Stimulated activated CD4-positive, alpha-beta T cell treated with anti-CD3 and anti-CD28 coated beads, Interleukin-2, amount 100 ng/mL, for 48 hours (primary cell): ENCODE measurements at places on chromosomes 3 and 15.

- no peak for DNase-seq
Measured at GRCh38 chr3:12973827-12974226, 99.4 kb downstream of the IQSEC1 start.

DNA sequence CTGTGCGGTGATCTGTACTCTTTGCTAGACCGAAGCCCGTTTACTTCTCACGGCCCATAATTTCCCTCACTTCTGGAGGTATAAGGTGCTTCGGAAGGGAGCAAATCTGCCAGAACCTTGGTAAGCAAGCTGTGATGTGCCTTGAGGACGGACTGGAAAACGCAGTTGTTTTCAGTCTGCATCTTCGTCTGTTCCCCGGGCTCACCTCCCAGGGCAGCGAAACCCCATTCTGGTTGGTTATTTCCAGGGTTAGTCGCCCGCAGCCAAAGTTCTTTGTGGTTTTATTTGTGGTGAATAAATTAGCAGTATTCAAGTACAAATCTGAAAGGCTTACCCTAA lies 401 bp downstream of the RAMAC start:
- DNase-seq: peak; percentile 4

DNA sequence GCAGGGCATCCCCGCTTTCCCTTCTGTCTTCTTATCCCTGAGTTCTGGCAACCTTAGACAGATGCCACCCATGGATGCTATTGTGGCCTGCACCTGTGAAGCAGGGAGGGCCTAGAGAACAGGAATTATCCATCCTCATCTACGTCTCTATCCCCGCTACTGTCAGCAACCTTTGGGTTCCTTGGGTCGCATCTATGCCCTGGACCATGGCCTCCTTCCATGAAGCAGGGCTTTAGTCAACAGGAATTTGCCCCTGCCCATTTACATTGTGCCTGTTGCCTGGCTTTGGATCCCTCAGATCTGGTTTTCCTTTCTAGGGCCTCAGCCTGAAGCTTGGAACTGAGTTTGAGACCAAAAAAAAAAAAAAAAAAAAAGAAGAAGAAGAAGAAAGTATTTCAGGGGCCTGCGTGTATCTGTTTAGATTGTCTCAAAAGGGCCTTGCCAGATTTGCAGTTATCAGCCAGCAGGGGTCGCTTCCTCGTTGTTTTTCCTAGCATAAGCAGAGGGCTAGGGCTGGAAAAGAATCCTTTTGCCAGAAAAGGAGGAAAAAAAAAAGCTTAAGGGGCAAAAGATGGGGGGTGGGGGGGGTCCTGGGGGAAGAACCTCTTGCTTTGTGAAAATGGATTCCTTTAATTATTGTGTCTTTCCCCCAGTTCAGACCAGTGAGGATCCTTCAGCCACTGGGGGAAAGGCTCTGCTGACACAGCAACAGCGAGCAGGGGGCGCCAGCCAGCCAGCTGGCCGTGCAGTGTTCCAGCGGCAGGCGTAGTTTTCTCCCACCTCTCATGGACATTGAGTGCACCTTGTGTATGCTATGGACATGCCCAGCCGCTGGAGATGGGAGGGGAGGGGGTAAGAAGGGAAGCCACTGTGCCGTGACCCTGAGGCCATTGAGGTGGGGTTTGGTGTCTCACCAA lies 65.7 kb upstream of the ALDH1L1 start:
- no peak for DNase-seq

DNA sequence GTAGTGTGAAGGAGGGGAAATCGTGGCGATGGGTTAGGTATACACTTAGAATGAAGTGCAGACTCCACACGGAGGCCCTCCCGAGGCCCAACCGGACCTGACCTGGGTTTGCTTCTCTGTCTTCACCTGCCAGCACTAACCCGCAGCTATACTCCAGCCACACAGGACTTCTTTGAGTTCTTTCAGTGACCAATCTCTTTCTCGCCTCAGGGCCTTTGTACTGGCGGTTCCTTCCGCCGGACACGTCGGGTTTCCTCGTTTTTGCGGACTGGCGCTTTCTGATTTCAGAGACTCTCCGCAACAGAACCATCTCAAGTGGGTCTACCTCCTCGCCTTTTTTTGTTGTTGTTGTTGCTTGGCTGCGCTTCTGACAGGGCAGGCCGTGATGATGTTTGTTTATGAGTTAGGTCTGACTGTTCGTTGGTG lies at the start of gene NEIL1:
NEIL1 (plus strand) TSS at position 244 of the 426 bp plus-strand sequence. CDS start 1,867 bp downstream, outside the sequence.
- no peak for DNase-seq

DNA sequence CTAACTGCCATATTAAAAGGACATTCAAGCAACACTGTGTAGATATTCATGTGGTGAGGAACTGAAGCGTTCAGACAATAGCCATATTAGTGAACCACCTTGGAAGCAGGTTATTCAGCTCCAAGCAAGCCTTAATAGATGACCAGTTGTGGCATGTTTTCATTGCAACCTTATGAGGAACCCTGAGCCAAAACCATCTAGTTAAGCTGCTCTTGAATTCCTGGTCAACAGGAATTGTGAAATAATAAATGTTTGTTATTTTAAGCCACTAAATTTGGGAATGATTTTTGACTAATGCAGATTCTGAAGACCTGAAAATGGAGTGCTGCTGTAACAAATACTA lies 73.0 kb downstream of the SPRED1 start:
- no peak for DNase-seq

GRCh38 chr3:4850928-4851265 lies 128.3 kb upstream of the BHLHE40 start:
- no peak for DNase-seq

DNA sequence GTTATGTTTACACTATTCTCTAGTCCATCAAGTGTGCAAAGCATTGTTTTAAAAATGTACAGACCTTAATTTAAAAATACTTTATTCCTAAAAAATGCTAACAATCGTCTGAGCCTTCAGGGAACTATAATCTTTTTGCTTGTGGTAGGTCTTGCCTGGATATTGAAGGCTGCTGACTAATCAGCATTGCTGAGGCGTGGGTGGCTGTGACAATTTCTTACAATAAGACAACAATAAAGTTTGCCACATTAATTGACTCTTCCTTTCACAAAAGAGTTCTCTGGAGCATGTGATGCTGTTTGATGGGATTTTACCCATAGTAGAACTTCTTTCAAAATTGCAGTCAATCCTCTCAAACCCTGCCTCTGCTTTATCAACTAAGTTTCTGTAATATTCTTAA lies 384.0 kb upstream of the TGFBR2 start:
- no peak for DNase-seq
